ENCODE measurements at places on chromosomes 1 and 21. TPM values are rescaled to one million over a fixed set of nuclear protein-coding genes. Genes with fewer than 3 reads are reported as not detected.

GRCh38 chr1:146016891-146017290 is 4.6 kb downstream of the HJV start:
- no peak for DNase-seq

DNA sequence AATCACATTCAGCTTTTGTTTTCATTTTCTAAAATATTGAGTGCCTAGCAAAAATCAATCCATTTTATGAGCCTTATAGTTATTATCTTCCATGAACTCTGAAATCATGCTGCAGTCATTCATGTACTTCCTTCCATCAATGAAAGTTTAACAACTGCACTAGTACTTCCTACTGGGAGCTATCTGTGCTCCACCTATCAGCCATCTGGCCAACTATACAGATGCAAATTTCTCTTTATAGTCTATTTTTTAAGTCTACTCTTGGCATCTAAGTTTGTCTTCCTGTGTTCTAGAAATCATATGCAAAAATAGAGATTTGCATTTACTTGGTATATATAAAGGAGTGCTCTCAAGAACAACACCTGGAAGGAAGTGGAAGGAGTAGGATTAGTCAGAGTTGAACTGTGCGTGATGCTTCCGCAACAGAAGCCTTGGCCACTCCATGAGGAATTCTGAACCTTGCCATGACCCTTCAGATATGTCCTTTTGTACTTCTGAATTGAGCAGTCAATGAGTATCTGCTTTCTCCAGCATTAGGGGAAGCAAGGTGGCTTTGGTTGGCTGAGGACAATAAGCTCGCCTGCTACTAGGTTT is 403.2 kb upstream of the ADAMTS5 start:
- DNase-seq = no peak

- no peak for DNase-seq
Observed at GRCh38 chr1:119266386-119266785, 102.2 kb upstream of the HAO2 start.

The GJA4 gene
- 12.5 TPM for polyA plus RNA-seq

- no peak for DNase-seq
Observed at GRCh38 chr1:6976044-6976375, 190.8 kb downstream of the CAMTA1 start.

DNA sequence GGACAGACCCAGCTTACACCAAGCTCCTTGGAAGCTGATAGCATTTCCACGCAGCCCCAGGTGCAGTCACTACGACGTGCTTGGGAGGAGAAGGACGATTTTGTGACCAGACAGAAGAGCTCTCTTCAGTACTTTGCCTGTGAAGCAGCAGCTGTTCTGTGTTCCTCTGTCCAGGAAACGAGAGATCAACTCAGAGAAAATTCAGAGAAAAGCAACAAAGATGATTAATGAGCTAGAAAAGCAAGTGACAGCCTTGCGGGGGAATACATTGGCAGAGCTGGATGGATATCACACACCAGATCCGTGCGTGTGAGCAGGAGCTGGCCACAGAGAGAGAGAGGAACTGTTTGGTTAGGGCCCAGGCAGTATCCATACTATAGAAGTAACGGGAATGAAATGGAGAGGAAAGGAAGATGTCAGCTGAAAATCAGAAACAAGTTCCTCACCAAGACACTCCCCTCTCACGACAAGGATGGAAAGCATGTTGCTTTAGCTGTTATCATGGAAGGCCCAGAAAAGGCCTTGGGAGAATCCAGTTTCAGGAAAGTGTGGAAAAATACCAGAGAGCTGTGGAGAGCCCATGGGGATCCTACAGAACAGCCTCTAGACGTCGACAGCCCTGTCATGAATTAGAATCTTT is 106.2 kb downstream of the TOMM20 start:
- peak; percentile 85 for DNase-seq

DNA sequence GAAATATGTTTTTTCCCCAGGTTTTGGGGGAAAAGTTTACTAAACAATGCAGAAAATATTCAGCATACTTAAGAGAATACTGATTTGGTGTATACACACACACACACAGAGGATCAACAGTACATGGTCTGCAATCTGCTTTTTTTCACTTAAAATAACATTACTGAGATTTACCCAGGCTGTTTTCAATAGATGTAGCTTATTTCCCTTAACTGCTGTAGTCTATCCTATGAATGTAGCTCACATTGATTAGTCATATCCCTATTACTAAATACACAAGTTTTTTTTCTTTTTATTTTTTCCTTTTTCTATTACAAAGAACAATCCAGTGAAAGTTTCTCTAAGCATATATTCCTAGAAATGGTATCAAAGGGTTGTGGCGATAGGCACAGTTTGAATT is 266.7 kb upstream of the GREM2 start:
- DNase-seq = no peak

DNA sequence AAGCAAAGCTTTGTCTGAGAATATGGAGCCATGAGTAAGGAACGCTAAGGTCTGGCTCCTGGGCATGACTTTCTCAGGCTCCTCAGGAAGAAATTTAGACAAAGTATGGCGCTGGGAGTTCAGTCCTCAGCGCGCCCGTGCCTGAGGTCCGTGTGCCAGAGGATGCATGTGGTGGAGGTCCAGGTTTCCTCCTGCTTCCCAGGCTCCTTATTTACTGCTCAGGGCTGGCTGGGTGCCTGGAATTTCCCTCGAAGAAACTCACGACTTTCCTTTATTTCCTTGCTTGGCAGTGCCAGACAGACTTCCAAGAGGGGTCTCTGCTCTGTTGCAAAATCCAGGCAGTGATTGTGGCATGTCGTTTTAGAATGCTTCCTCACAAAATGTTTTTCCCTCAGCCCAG is 13.3 kb downstream of the GCSAML start:
- DNase-seq = no peak

The CFAP126 gene
- polyA plus RNA-seq = 18.8 TPM

DNA sequence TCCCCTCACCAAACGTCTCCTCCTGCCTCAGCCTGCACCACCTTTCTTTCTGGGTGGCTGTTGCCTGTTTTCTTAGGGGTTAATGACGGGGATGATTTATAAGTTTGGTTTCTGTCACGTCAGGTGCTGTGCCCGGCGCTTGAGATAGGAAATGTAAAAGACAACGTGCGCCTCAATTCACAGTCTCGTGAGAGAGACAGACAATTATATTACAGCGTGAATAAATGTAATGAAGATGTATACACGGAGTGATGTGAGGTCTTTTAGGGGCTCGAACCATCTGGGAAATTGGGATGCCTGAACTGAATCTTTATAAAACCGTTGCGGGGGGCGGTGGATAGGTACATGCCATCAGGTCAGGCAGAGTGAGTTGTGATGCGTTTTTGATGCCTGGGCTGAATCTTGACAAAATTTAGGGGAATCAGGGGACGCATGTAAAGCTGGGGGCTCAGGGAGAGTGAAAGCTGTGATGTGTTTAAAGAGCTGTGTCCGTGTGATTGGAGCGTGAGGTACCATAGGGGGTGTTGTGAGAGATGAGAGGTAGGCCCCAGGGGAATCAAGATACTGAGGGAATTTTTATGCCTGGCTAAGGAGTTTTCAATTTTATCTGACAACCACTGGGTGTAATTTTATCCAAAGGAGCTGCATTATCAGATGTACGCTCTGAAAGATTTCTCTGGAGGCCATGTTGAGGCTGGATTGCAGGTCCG is 831 bp downstream of the TIPRL start:
- peak; percentile 11 for DNase-seq

DNA sequence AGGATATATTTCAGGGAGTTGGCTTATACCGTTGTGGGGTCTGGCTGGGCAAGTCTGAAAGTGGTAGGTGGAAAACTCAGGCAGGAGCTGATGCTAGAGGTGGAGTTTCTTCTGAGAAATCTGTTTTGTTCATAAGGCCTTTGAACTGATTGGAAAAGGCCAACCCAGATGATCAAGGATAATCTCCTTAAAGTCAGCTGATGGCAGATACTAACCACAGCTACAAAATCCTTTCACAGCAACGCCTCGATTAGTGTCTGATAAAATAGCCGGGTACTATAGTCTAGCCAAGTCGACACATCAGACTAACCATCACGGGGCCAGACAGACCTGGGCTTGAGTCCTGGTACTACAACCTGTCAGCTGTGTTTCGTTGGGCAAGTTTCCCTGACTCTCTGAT is 21.4 kb downstream of the OPRD1 start:
- DNase-seq = no peak

GRCh38 chr1:49106445-49106844 is 329.8 kb upstream of the BEND5 start:
- no peak for DNase-seq

The CRYAA gene
- polyA plus RNA-seq = not detected

The S100A7 gene
- 0.98 TPM for polyA plus RNA-seq

- DNase-seq = no peak
Observed at GRCh38 chr1:94183197-94183815, 54.1 kb downstream of the ARHGAP29 start.

The GPR137B gene
- 37.7 TPM for polyA plus RNA-seq

DNA sequence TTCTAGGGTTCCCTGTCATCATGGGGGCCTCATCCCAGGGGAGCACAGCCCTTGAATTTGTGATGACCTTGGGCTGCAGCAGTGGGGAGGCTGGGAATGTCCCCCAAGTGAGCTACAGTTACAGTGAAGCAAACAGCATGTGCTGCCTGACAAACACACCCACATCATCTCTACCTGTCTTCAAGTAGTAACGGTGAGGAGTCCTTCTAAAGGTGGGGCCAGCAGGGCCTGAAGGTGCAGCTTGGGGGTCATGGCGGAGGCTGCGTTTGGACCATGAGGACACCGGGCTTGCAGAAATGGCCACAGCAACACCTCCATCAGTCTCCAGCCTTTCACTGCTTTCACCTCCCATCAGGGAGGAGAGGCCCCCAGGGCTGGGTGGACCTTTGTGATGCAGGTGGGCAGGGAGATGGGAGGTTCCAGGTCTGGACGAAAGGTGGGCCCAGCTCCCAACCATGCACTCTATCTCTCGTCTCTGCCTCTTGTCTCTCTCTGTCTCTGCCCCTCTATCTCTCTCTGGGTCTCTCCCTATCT is 55.7 kb downstream of the WNT9A start:
- DNase-seq = no peak

GRCh38 chr21:31804008-31804394 is 68.8 kb upstream of the HUNK start:
- DNase-seq = no peak

DNA sequence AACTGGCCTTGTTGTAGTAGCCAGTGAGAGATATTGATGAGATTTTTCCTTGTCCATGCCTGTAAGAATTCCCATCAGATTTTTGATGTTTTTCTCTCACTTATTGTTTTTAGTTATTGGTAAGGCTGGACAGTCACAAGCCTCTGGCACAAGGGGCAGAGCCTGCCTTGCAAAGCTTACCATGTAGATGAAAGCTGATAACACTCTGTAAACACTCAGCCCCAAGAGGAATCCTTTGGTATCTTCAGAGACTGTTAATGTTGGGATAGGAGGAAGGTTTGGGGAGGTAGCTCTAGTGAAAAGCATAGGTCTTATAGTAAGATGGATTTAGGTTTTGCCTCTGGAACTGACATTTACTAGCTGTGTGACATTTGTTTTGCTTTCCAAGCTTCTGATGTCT is 37.7 kb downstream of the MARK1 start:
- no peak for DNase-seq

The OR2L3 gene
- polyA plus RNA-seq = not detected

DNA sequence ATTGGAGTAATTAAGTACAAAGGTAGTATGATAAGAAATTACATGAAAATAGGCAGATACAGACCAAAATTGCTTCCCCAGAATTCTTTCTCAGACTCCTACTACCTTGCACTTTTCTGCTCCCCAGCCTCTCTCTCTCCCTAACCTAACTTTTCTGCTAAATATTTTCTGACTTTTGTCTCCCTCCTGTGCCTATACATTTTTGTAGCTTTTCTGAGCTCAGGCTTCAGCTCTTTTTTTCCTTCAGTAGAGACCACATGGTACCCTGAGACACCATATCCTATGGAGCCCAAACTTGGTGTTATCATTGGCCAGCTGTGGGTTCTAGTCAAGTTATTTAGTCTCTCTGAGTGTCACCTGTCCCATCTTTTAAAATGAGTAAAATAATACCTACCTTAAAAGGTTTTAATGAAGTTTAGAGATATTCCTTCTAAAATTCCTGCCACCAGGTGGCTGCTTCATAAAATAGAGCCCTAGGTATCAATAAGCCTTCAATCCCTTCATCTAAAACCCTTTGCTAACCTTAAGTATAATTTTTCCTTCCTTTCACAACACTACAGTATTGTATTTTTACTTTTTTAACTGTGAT is 237.6 kb upstream of the DUSP10 start:
- no peak for DNase-seq

The CD34 gene
- 108 TPM for polyA plus RNA-seq

- no peak for DNase-seq
Observed at GRCh38 chr1:219173434-219173757, 282 bp upstream of the LYPLAL1 start.

- DNase-seq = peak; percentile 84
Observed at GRCh38 chr1:155167166-155168104, 5.7 kb downstream of the KRTCAP2 start.

The FBLIM1 gene
- 59.4 TPM for polyA plus RNA-seq

DNA sequence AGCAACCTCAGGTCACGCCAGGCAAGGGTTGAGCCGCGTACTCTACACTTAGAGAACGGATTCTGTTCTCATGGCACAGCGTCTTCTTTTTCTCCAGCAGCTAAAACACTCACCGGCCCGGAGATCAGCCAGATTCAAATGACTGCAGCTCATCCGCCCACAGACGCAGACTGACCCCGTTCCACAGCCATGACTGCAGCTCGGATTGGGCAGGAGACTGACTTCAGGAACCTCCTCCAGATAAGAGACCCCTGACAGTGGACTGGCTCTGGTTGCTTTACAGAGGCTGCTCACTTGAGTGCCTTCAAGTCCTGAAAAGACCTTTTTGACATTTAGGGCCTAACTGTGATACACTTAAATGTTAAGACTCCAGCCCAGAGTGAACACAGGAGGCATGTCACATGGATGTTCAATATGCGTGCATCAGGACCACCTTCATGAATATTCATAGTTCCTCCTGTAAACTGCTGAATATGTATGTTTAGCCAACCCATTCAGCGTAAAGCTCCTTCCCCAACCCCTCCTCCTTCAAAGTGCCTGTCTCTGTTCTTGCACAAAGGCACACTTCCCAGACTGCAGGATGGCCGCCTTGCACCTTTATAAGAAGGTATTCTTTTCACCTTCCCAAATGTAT is 42.6 kb downstream of the BACE2 start:
- peak; percentile 67 for DNase-seq

The PMVK gene
- 47.2 TPM for polyA plus RNA-seq

- DNase-seq = no peak
Observed at GRCh38 chr1:14494911-14495310, 103.6 kb upstream of the KAZN start.

Data from renal pelvis (tissue), 12 donors.